ENCODE measurements at places on chromosomes 6 and 20.
A peak's percentile ranks its signal among the peaks of the same experiment; 100 is the strongest.

DNA sequence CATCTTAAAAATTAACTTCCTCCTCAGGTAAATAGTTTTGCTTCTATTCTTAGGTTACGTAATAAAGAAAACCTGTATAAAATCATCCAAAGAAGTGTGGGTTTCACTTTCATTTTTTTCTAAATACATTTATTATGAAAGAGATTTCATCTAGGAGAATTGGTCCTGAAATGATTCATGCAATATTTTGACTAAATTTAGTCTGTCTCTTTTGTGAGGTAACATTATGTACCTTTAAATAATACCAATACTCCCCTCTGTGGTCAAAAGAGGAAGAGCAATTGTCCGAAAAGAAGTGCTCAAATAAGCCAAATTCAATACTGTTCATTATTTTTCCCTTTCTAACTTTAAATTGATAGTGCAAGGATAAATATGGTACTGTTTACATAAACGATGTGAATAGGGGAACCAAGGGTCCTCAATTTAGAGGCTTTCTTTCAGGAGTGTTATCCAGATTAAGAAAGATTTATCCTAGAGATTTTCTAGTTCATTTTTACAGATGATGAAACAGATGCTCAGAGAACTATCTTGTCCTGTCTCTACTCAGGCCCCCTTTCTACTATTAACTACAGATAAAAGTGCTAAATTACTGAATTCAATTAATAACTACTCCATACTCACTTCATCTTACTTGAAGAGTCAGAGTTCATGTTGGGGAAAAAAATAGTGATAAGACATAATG is 26.2 kb downstream of the CYP39A1 start:
- no peaks in the 10 kb centered on the region for H3K36me3 ChIP-seq
- DNase-seq: peak; percentile 50
- H3K27me3 ChIP-seq: no peaks in the 10 kb centered on the region
- no peaks in the 10 kb centered on the region for H3K4me1 ChIP-seq

GRCh38 chr20:34569598-34569997 is 11.1 kb downstream of the MAP1LC3A start:
- no peaks in the 10 kb centered on the region for H3K36me3 ChIP-seq
- no peaks in the 10 kb centered on the region for H3K4me1 ChIP-seq
- H3K27me3 ChIP-seq: no peaks in the 10 kb centered on the region
- DNase-seq: no peak
- no peak overlapping the region for H3K27ac ChIP-seq

- H3K36me3 ChIP-seq: no peaks in the 10 kb centered on the region
- no peak for DNase-seq
- no peaks in the 10 kb centered on the region for H3K27me3 ChIP-seq
- no peak overlapping the region for H3K27ac ChIP-seq
- H3K4me1 ChIP-seq: peaks cover 18% of the 10 kb centered on the region
Measured at GRCh38 chr20:40781327-40782042, 92.4 kb upstream of the MAFB start.

DNA sequence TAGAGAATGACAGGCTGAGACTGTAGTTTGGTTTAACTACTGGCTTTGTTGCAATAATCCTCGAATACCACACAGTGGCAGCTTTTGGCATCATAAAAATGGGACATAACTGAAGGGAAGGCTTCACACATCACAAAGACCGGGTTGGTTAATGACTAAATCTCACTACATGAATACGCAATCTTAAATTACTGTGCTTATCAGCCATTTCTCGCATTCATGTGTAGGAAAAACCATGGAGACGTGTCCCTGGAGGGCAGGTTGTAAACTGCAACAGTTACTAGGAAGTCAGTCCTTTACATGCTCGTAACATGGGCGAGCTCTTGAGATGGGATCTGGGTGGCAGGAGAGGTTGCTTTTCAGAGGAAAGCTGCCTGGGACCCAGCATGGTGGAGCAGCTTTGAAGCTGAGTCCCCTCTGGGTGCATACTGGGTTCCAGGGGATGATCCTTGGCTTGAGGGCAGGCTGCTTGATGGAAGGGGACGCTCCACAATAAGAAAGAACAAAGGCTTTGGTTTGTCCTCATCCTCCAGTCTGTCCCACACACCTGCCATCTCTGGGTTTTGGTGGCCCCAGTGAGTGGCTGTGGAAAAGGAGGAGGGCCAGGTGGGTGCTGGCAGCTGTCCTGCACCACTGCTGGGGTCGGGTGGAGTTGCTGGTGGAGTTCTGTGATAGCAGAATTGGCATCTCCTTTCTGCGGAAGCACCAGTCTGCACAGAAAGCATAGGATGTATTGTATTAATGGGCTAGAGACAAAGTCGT is 2.1 kb downstream of the RPS21 start:
- H3K36me3 ChIP-seq: peaks cover 17% of the 10 kb centered on the region
- no peak overlapping the region for H3K4me3 ChIP-seq
- peaks cover 12% of the 10 kb centered on the region for H3K4me1 ChIP-seq
- no peak for DNase-seq

DNA sequence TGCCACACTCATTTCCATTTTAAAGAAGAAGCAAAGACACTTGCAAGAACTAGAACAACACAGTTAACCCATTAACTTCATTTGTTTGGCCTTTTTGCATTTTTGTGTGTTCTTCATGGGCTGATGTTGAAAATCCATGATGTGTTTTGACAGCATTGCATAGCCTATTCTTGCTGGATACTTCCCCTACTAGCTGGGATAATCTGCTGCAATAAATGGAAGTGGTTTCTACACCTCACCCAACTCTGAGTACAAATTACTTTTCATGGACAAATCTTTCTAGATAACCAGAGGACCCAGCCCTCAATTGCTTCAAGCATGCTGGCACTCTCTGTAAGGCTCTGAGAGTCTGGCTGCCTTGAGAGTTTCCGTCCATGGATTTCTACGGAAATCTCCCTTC is 26.5 kb downstream of the CST9L start:
- no peaks in the 10 kb centered on the region for H3K36me3 ChIP-seq
- H3K27ac ChIP-seq: no peak overlapping the region
- DNase-seq: no peak
